Left lung (tissue), 14 donors: ENCODE measurements at places on chromosomes 2 and 18. TPM values are rescaled to one million over a fixed set of nuclear protein-coding genes. Genes with fewer than 3 reads are reported as not detected.

AQP4 gene
- polyA plus RNA-seq, result 69.6 TPM

DNA sequence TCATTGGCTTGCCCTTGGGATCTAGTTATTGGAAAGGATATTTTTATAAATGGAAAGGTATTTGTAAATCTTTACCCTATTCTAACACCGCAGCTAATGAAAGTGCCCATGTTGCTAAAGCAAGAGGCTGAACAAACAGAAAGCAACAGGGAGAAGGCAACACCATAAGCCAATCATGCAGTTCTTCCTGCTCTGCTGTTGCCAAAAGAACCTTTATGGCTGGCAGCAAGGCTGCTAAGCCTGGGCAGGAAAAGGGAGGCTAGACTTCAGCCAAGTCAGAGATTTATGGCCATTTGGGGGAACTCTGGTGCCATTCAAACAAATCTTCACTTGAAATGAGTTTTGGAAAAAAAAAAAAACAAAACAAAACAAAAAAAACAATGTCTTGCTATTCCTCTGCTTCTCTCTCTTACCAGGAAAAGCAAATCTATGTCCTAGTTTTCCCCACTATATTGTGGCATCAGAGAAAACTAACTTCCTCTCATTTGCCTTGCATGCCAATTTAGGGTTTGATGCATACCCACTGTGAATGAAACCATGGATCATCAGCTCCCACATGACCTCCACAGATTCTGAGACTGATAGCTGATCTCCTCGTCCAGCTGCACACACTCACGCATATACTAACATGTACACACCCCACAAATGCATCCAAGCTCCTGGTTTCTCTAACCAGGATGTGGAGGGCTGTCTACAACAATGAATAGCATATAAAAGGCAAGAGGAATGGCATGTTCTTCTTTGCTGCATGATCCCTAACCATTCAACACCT is 179.3 kb downstream of the C1D start:
- no peak for DNase-seq

AGAP1 gene
- polyA plus RNA-seq, result 17.6 TPM

GRCh38 chr2:207616185-207616584 is 9.0 kb downstream of the METTL21A start:
- DNase-seq, result no peak

- DNase-seq, result no peak
These were observed 36.4 kb downstream of the MAP2 start for GRCh38 chr2:209460151-209460761.

GRCh38 chr18:58338961-58339592 is 289.8 kb downstream of the ALPK2 start:
- no peak for DNase-seq

LOXHD1 gene
- 1.4 TPM for polyA plus RNA-seq

DNA sequence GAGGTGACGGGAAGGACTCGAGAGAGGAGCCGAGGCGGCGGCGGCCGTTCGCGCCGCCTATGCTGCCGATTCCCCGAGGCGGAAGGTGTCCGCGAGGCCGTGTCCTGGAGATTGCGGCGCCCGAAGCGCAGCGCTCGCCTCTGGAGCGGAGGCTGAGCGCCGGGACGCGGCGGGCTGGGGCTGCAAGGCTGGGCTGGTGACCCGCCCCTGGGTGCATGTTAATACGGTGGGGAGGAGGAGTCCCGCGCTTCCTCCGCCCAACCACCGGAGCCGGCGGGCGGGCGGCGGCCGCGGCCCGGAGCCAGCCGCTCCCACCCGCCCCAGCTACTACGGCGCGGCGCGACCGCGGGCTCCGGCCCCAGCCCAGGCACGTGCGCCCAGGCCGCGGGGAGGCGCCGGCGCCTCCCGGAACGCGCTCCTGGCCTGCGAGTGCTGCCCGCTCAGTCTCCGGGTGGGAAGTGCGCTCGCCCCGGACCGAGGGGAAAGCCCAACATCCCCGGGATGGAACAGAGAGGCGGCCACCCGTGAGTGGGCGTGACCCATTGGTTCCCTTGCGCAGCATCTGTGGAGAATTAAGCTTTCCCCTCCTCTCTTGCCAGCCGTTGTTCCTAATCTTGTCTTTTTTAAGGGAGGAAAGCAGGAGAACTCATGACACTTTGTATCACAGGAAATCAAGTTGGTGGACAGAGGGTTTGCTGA is at the start of gene DLGAP1:
TSS of gene DLGAP1 (minus strand) at position 195 of the 699 bp plus-strand sequence.
- DNase-seq, result no peak

CTAGE1 gene
- polyA plus RNA-seq, result not detected

DNA sequence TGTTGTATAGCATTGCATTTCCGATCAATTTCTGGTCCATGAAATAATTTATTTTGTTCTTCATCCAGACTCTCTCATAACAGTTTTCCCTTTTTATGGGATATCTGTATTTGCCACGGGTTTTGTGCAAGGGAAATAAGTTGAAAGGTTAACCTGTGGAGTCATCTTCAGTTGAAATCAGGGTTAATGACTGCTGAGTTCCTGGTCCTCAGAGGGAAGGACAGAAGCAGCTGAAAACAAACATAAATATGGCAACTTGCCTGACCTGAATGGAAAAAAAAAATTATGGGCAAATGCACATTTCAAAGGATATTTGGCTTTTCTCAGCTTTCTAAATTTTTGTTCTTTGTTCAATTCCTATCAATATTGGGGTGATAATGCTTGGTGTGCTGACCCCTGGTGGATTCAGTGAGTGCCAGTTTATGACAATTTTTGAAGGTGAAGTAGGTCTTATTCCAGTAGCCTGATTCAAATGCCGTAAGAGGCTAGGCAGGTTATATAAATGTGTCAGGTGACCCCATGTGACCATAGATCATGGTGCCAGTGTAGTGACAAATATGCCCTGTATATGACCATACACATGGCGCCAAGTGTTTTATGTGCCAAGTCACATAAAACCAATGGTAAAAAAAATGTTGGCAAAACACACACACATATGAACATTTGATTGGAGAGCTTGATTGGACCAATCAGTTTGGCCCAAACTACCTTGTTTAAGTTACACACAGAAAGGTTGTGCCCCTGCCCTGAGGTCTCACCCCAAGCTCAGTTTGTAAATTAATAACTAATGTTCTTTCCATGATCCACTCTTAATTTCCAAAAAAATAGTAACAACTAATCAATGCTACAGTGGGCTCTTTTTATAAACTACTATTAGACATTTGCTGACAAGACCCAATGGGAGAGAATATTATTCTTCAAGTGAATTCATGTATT is 47.6 kb upstream of the FAM124B start:
- peak; percentile 35 for DNase-seq

IL1B gene
- polyA plus RNA-seq, result 7.8 TPM

GRCh38 chr2:237227592-237228280 is 142.0 kb downstream of the COPS8 start:
- no peak for DNase-seq

GRCh38 chr2:58137221-58137620 is 90.6 kb downstream of the VRK2 start:
- no peak for DNase-seq

- peak; percentile 72 for DNase-seq
These were observed 307.6 kb upstream of the RAB12 start for GRCh38 chr18:8301427-8302172.

PREB gene
- polyA plus RNA-seq, result 37.3 TPM

DNA sequence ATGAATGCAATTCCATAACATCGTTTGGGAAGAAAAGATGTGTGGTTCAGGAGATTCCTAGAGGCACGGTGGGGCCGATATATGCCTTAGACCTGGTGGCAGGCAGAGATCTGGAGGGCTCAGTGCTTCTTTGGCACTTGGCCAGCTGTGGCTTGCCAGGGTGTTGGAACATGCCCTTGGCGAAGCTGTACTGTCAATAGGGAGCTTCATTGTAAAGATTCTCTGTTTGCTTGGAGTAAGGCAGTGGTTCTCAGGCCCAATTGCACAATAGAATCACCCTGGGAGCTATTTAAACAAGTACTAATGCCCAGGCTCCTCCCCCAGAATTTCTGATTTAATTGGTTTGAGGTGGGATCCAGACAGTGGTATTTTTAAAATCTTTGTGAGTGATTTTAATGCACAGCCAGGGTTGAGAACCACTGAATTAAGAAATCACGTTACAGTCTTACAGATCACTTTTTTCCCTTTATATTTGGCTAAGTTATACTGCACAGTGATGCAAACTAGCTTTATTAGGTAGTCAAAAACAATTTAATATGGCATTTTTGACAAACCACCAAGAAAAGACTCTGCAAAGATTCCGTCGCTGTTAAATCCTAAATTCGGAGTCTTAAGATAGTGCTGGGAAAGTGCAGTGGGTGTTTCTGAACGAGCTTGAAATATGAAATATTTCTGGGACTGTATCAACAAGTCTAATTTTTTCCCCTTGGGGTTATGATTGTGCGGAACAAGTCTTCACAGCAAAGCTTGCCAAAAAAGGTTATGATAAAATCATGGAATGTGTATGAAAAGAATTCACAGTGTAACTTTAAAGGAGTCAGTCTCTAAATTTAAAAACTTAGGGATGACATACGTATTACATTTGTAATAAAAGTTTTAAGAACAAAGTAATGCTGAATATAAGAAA is 78.0 kb downstream of the CRIM1 start:
- DNase-seq, result no peak

DNA sequence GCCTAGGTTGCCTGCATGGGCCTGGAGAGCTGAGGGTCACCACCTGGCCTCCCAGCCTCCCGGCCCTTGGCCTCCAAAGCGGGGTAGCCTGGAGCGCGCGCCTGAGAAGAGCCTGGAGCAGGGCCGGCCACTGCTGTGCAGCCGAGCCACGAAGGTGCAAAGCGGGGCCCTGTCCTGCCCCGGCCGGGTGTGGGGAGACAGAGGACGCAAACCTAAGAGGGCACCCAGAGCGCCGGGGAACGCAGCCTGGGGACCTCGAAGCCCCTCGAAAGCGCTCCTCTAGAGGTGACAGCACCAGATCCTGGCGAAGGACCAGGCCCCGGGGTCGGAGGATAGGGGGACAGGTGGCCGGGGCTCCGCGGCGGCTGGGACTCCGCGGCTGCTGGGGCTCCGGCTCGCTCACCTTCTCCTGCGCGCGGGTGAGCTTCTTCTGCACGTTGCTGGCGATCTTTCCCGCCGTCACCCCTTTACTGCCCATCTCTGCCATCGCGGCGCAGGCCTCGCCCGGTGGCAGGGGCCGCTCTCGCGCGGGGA is 430 bp downstream of the BIN1 start:
- no peak for DNase-seq

- no peak for DNase-seq
These were observed 201.7 kb upstream of the CWC22 start for GRCh38 chr2:180208841-180209240.

- no peak for DNase-seq
These were observed 259.3 kb upstream of the KCNJ3 start for GRCh38 chr2:154439156-154439555.
